Activated CD4-positive, alpha-beta T cell treated with anti-CD3 and anti-CD28 coated beads for 4 hours (primary cell): ENCODE measurements at places on chromosomes 7 and 10.

DNA sequence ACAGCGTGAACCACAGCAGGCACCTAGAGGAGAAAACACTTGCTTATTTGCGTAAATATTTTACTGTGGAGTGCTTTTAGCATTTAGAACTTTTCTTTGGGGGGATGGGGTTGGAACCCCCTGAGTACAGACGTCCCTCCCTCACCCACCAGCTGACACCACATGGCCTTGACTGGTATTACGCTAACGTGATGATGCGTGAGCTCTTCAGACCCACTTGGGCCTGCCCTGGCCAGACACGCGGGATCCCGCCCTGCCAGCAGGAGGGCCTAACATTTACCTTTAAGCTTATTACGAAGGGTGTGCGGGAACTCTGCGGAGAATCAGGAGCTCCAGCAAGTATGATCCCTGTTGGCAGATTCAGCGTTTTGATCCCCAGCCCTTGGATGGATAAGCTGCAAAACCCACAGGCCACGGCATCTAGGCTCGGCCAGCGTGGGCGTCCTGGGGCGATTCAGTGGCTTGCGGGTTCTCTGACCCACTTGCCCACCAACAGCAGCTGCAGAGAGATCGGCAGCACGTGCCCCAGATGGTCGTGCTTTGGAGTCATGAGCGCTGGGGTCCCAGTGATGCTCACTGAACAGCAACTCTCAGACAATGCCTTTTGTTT, 545.5 kb upstream of the FOXK1 start:
- no peak for DNase-seq

DNA sequence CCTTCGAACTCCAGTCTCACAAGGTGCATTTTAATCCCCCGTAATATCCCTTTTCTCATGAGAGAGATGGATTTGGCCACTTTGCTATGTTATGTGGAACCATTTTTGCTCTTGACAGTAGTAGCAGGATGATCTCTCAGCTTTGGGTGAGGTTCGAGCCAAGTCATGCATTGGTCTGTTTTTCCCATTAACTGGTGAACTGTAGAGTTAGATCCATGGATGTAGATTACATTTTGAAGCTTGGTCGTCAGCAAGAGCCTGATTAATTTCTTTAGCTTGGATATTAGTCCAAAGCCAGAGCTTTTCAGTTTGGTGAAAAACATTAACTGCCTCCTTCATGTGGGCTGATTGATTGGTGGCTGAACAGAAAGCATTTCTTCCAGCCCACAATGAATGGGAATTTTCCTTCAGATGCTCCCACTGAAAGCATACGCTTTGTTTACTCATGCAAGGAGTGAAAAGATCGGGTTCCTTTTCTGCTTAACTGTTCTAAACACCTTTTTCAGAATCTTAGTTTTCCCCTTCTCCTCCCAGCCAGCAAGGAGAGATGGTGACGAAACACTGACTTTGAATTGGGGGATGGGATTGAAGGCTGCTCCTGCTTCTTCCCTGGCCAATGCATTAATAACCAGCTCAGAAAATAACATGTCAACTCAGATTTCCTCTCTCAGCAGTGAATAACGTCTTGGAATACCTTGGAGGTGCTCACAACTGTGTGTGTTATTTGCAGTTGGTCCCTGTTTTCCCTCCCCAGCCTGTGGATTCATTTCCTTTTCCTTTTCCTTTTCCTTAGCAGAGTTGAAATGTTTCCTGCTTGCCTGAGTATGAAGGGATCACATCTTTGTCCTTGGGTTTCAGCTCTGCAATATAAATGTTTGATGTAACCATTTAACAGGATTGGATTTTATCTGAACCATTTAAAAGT, 351.8 kb upstream of the FZD8 start:
- DNase-seq, result no peak

DNA sequence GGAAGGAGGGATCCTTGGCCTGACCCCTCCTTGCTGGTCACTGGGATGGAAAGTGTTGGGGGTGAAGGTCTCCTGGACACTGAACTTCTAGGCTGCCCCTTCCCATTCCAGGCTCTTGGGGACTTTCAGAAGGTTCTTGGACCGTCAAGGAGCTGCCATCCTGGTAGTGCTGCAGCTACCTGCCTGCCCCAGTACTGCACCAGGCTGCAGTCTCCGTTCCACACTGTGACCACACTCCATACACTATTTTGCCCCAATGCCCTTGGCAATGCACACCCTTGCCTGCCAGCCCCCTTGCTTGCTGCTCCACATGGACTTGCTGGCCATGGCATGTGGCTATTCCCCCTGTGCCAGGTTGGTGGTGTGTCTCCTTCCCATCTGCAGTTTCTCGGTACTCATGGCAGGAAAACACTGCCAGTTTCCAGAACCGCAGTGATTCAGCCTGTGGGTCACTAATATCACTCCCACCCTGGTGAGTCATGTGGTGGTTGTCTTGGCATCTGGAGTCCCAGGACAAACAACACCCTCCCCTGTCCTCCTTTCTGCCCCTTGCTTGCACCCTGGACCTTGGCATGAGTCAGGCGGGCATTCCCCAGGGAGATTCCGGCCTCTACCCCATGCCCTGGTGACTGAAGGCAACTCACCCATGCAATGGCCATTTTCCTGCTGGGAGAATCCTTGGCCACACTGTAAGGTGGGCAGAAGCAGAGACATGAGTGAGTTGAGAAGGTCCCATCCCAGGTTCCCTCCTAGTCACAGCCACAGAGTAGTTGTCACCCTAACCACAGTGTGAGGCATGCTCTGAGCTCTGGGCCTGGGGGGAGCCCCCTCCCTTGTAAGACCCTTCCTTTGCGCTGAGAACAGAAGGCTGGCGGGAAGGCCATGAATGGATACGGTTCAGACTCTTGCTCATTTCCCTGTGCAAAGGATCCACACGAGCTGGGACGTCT, 32.8 kb downstream of the GOLGA7B start:
- DNase-seq, result no peak

- DNase-seq, result no peak
Measured at GRCh38 chr10:26824015-26824690, 36.6 kb downstream of the ABI1 start.

DNA sequence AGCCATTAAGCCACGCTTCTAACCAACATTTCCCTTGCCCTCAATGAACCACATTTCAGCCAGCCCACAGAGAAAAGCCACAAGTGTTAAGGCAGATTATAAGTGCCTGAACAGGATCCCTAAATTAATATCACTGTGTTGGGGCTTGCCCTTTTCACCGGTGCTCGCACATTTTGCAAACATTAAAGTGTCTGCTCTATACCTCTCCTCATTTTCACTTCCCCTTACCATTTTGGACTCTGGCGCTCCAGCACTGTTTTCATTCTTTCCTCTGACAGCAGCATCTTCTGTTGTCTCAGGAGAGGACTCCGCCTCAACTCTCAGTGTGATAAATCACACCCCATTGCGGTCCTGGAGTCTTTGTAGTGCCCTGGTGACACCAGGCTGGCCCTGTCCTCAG, 274.2 kb downstream of the BAMBI start:
- no peak for DNase-seq
